AML-193 (cell line): ENCODE measurements at places on chromosomes 6 and 20.

DNA sequence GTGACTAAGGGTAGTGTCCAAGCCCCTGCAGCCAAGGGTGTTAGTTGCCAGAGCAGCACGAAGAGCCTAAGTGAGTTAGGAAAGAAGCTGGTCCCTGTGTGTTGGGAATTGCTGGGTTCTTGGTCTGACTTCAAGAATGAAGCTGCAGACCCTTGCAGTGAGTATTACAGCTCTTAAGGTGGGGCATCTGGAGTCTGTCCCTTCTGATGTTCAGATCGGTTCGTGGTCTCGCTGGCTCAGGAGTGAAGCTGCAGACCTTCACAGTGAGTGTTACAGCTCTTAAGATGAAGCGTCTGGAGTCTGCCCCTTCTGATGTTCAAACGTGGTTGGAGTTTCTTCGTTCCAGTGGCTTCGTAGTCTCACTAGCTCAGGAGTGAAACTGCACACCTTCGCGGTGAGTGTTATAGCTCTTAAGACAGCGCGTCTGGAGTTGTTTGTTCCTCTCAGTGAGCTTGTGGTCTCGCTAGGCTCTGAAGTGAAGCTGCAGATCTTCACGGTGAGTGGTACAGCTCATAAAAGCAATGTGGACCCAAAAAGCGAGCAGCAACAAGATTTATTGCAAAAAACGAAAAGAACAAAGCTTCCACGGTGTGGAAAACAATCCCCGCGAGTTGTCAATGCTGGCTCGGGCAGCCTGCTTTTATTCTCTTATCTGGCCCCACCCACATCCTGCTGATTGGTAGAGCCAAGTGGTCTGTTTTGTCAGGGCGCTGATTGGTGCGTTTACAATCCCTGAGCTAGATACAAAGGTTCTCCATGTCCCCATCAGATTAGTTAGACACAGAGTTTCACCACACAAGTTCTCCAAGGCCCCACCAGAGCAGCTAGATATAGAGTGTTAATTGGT, 31.8 kb downstream of the PXDC1 start:
- DNase-seq, result no peak

DNA sequence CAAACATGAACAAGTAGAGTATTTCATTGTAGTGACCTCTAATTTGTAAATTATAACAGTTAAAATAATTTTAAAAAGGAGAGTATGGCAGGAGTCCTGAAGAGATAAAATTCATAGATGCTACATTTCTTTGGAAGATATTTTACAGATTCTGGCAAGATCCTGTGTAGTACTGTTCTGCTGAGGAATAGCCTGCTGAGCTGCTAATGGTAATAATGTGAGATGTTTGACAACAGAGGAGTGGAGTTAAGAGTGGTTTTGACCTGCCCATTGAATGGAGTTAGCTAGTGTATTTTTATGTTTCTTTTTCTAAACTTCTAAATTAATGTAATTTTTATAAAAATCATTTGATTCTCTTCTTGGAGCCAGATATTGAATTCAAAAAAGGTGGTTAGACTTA, 11.8 kb downstream of the CLVS2 start:
- DNase-seq, result no peak

DNA sequence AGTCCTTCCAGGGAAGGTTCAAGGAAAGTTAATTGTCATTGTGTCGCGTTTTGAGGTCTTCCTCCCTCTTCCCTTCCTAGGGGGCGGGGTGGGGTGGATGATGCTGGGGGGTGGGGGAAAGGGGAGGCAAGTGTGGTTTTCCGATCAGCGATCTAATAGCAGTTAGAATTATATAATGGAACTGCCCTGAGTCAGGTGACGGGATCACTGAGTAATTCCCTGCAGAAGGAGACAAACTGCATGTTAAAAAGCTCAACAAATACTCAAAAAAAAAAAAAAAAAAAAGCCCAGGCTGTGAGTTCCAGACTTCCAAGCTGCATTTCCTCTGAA, 240.4 kb downstream of the PHACTR1 start:
- DNase-seq, result peak; percentile 49

DNA sequence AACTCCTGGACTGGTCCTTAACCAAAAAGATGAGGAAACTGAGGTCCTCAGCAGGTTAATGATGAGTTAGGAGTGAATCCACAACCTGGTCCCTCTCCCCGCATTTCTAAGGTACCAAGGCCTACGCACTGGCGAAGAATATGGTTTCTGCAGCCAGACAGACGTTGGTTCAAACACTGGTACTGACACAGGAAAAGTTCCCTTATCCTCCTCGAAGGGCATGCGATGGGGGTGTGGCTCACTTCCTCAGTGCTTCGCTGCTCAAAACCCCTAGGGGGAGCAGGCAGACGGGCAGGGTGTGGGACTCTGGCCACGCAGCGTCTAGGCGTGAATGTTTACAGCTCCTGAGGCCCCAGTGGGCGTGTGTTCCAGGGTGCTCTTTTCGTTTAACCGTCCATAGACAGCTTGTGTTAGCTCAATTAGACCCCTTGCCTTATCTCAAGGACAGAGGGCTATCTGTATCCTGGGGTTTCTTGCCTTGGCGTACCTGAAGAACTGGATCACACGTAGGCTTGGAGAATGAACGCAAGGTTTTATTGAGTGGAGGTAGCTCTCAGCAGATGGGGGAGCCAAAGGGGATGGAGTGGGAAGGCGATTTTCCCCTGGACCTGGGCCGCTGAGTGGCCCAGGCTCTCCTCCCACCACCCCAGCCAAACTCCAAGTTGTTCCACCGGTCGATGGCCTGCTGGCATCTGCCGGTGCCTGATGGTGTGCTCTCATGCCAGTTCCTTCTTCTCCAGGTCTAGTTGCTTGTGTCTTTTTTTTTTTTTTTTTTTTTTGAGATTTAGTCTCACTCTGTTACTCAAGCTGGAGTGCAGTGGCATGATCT, 31.8 kb upstream of the PTPN1 start:
- DNase-seq, result peak; percentile 80

DNA sequence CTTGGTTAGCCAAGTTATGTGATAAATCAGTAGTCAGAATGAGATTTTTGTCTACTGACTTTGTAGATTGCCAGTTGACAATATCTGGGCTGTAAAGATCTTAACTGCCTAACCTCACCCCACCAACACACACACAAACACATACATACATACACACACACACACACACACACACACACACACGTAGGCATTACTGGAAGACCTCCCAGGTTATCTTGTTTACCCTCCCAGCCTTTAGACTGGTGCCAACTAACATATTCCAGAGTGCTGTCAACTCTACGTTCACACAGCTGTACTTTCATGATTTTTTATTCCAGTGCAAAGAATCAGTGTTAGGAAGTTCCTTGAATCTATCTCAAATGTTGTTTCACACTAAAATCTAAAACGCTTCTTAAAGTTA, 38.9 kb downstream of the BMP5 start:
- no peak for DNase-seq

- DNase-seq, result no peak
Observed at GRCh38 chr20:23205611-23206041, 119.5 kb upstream of the CD93 start.

DNA sequence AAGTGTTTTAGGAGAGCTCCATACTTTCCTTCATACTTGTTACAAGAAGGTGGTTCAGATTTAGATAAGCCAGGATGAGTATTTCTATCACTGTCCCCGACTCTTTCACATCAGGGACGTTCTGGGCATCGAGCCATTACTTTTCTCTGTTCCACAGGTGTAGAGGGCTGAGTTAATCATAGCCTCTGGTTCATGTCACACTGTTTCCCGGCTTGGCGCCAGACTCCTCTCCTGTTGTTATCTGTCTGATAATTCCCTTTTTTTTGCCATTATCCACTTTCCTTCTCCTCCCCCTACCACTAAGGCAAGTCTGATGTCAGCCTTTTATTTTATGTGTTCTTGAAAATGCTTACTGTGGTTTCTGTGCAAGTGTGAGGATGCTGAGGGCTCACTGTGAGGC, 593.4 kb downstream of the UTRN start:
- no peak for DNase-seq

- no peak for DNase-seq
Observed at GRCh38 chr20:9137001-9137400, 68.1 kb downstream of the PLCB4 start.

DNA sequence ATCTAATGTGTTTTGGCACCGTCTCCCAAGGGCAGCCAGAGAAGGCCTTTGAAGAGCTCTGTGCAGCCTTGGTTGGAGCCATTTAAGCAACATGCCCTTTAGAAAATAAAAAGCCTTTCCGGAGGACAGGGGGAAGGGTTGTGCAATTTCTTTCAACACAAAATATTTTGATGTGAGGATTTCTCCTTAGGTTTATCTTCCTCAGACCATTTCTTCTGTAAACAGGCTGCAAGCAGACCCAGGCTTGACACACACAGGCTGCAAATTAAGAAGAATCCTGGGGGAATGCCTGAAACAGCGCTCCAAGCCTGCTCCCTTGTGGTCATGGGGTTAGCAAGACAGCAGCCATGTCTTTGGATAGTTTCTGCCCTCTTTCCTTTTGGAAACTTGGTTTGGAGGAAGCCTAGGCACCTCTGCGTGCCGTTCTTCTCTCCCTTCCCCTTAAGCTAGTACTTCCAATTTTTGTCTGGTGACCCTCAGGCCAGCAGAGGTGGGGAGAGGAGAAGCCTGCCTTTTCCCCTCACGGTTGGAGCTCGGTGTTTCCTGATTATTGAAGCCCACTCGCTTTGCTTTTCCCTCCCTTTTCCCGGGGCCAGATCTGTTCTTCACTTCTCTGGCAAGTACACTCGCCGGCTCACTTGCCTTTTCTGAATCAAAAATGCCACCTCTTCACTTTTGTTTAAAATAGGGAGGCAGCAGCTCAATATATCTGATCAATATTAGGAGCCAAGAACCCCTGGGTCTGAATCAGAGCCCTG, 39.6 kb upstream of the NOX3 start:
- no peak for DNase-seq

DNA sequence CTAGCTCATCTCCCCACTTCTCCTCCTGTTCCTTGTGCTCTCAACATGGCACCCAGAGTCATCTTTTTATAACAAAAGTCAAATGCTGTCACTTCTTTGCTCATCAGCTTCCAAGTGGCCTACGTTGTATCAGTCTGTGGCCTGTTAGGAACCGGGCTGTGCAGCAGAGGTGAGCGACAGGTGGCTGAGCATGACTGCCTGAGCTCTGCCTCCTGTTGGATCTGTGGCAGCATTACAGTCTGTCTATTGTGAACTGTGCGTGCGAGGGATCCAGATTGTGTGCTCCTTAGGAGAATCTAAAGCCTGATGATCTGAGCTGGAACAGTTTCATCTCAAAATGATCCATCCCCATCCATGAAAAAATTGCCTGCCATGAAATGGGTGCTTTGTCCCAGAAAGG, 129.6 kb downstream of the FNDC1 start:
- no peak for DNase-seq

DNA sequence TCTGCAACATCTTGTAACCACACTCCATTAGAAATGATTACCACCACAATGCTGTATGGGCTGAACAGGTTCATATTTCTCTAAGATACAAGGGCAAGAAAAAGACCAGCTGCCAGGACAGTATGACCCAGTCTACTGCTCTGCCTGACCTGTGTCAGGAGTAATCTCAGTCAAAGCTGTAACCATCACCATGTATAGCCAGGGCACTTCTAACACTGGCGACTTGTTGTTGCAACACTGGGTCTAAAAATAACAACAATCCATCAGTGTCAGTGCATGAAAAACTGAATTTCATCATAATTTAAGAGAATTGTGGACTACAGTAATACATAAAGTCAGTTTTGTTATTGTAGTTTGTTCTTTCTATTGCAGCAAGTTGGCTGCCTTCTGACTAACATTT, 738.6 kb upstream of the ADGRB3 start:
- DNase-seq, result no peak

GRCh38 chr20:56158489-56158888, 90.0 kb upstream of the MC3R start:
- DNase-seq, result no peak

GRCh38 chr20:40010483-40010882, 678.6 kb downstream of the MAFB start:
- DNase-seq, result no peak

- DNase-seq, result no peak
Observed at GRCh38 chr6:109507490-109508072, 24.6 kb upstream of the ZBTB24 start.

GRCh38 chr20:17803765-17804164, 104.0 kb downstream of the BANF2 start:
- no peak for DNase-seq

DNA sequence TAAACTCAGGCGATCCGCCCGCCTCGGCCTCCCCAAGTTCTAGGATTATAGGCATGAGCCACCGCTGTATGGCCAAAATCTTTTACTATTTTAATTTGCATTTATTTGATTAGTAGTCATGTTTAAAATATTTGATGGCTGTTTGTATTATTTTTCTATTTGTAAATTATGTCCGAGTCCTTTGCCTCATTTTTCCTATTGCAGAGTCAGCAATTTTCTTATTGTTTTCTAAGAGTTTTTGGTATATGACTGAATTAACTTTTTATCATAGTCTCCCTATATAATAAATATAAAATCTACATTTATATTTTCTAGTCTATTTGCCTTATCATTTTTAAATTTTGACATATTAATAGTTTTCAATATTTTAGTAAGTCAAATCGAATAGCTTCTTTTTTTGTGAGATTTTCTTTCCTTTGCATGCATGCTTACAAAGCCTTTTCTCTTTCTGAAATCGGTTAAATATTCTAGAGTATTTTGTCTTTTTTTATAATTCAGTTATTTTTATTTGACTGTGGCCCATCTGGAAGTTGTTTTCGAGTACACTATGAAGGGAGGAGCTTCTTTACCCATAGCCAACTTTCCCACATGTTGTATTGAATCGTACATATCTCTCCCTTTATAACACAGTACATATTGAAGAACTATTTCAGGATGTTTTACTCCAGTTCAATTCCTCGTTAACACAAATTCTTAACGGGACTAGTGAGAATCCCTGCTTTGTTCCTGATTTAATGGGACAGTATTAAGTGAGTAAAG, 34.5 kb upstream of the RPS6KA2 start:
- no peak for DNase-seq

- DNase-seq, result no peak
Observed at GRCh38 chr6:125262016-125263013, 39.5 kb downstream of the HDDC2 start.

- no peak for DNase-seq
Observed at GRCh38 chr6:165890404-165890735, 227.3 kb upstream of the PDE10A start.

GRCh38 chr6:142819603-142820337, 125.2 kb downstream of the HIVEP2 start:
- peak; percentile 37 for DNase-seq

DNA sequence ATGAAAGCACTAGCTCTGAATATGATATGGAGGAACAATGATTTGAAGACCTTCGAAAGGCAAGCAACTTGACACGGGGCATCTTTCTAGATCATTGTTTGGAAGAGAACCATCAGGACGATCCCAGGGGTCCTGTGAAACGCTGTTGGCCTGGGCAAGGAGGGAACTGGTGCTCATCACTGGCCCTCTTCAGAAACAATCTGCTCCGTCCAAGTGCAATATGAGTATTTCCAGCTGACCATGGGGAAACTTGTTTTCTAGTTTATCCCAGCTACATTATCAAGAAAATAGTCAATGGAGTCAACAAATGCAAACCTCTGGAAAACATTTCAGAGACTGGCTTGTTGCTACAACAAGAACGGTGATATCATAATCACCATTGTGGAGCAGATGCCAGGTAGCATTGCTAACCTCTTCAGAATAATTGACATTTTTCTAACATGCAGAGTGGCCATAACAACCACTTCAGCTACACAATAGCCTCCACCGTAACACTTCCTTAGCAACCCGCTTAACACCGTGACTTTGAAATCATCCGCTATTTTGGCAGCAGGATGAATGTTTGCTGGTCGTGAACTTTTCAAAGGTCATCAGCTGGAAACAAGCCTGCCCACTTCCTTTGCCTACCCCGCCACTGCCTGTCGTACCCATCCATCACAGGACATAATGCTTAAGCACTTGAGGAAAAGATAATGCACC, 112.0 kb upstream of the PDE10A start:
- no peak for DNase-seq

GRCh38 chr6:2589171-2589661, 161.5 kb downstream of the MYLK4 start:
- DNase-seq, result no peak
